ENCODE measurements at places on chromosomes 4 and X.

DNA sequence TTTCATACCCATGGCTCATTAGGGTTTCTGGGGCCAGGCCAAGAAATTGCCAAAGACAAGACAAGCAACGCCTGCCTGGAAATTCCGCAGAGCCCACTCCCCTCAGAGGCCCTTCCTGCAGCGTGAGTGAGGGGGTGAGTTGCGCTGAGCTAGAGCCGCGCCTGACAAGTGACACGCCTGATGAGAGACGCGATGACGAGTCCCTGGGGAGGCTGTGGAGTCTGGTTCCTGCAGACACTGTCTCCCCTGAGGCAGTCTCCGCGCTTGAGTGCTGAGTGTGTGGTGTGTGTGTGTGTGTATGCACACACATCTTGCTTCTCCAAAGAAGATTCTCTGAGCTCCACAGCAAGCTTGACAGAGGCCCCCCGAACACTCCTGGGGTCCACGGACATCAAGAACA, 269.8 kb downstream of the BCOR start:
- DNase-seq = no peak

GRCh38 chr4:141099326-141099725, 33.9 kb downstream of the RNF150 start:
- DNase-seq = no peak

GRCh38 chr4:98864560-98864959, 64.4 kb downstream of the EIF4E start:
- no peak for DNase-seq

- no peak for DNase-seq
Measured at GRCh38 chr4:44016570-44017421, 431.8 kb downstream of the KCTD8 start.

GRCh38 chrX:18898492-18898891, 85.4 kb downstream of the PHKA2 start:
- DNase-seq = no peak

DNA sequence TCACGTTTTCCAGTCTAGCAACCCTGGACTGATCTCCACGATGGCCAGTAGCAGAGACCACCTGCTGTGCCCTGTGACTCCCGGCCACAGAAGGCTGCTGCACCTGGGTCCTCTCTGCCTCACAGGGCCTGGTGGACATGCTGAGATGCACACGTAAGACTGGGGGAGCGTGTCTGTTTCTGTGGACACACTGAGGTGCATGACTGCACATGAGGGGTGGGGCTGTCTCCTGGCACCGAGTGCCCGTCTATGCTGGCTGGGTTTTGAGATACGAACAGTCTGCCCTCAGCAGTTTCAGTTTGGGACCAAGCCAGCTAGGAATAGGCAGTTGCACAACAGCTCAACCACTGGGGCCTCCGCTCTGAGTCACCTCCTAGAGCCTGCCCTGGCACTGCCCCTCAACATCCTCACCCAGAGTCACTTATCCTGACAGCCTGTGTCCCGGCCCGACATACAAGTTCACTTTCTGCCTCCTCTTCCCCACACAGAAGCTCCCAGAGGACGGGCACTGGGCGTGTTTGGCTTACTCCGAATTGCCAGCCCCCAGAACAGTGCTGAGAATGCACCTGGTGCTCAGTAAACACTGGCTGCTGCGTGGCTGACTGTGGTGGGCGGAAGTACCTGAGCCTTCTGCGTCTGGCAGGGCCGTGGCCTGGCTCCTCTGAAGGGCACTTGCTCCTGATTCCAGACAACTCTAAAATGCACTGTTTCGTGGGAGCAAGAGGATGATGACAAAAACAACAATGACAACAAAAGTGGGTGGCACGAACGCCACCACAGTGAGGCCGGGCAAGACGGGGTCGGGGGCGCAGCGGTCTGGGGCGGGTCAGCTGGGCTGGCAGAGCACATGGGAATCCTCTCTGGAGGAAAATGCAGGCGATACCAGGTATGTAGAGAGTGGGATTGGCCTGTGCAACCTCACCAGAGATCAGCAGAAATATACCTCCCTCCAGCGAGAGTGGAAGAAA, 30.9 kb downstream of the RNF212 start:
- no peak for DNase-seq

GRCh38 chrX:63658920-63659319, 126.1 kb downstream of the ARHGEF9 start:
- DNase-seq = no peak

DNA sequence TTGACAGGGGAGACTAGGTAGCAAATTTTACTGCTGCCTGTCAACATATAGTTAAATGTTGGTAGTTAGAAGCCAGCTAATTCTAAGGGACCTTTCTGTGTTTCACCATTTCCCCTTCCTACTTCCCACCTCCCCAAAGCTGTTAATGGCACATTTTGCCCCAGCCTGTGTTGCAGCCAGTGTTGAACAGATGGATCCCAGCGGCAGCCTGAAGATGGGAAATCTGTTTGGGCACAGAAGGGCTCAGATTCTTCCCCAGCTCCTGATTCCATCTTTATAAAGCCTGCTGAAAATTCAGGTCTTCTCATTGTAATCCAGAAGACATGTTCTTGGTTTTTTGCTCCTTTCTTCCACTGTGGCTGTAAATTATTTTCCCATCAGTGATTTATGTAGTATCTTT, 89.0 kb downstream of the SPRY1 start:
- DNase-seq = no peak

DNA sequence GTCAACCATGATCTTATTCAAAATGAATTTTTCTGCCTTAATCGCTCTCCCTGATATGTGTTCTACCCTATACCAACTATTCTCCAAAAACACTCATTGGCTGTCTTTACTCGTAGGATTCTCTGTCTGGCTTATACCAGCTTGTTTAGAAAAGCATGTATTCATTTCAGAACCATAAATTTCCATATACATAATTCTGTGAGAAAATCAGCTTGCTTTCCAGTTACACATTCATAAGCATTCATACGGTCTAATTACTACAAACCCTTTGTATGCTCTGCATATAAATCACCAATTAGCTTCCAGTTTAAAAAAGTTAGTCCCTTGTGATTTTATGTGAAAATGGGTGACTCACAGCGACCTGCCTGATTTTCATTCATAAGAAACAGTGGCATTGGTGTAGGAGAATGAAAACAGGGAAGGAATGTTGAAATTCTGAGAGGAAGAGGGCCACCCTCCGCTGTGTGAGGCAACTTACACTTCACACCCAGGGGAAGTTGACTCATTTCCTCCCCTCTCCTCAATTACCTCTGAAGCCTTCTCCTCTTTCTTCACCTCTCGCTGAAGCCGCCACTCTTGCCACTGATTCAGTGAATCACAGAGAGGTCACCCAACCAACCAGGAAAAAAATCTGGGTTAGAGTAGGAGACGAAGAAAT, 63.3 kb downstream of the MEPE start:
- peak; percentile 6 for DNase-seq

DNA sequence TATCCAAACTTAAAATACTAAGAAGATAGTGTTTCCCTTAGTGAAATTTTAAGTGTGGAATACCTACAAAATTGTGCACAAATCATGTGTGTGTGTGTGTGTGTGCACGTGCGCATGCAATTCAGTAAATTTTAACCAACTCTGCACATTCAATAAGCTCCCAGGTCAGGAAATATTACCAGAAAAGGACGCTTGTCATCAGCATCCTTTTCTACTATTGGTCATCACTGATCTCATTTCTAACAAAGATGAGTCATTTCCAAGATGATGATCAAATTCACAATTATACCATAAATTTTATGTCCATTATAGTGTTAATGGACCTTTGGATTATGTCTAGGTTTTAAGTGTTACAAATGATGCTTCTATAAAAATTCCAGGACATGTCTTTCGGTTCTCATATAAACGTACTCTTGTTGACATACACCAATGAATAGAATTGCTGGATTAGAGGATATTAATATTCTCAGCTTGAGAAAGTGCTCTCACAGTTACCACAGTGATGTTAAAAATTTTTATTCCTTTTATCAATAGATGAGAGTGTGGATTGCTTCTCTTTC, 560.9 kb upstream of the AGA start:
- no peak for DNase-seq

GRCh38 chr4:182916483-182917181, 554 bp downstream of the DCTD start:
- DNase-seq = no peak

- DNase-seq = no peak
Measured at GRCh38 chrX:137172317-137172948, 138.6 kb upstream of the GPR101 start.

- DNase-seq = no peak
Measured at GRCh38 chr4:94976371-94977011, 218.7 kb downstream of the BMPR1B start.

DNA sequence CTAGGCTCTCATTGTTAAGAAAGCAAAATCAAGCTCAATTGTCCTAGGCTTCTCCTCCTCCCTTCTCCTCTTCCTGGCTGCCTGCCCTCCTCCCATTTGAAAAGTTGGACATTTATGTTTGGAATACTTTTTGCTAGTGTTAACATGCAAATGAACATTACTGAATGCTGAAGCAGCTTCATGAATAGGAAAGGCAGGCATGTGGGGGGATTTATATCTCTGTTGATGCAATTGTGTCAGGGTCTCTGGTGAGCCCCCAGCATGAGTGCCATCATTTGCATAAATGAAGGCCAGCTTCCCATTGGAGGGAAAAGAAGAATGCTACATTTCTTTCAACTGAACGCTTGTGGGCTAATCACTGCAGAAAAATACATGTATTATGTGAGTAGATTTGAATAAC, 160.1 kb upstream of the NDST3 start:
- DNase-seq = no peak

DNA sequence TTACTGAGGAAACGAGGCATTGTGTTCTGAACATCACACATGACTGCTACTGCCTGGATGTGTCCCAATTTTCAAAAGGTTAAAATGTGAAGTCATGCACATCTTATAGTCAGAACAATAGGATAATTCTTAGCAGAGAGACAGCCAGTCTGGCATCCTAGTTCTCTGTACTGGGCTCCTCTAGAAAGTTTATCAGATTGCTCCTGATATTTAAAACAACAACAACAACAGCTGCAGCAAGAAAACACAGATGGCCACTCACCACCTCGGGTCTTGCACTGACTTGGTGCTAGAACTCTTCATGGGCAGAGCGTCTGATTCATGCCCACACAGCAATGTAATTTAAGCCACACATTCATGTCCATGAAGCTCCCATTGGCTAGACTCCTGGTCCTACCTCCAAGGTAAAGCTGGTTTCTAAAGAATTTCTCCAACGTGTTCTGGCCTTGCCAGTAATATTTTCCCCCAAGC, 33.3 kb upstream of the SLC2A9 start:
- no peak for DNase-seq

- DNase-seq = no peak
Measured at GRCh38 chr4:131063878-131064277, 1967.9 kb downstream of the C4orf33 start.

- DNase-seq = no peak
Measured at GRCh38 chr4:11634283-11634682, 205.6 kb upstream of the HS3ST1 start.

DNA sequence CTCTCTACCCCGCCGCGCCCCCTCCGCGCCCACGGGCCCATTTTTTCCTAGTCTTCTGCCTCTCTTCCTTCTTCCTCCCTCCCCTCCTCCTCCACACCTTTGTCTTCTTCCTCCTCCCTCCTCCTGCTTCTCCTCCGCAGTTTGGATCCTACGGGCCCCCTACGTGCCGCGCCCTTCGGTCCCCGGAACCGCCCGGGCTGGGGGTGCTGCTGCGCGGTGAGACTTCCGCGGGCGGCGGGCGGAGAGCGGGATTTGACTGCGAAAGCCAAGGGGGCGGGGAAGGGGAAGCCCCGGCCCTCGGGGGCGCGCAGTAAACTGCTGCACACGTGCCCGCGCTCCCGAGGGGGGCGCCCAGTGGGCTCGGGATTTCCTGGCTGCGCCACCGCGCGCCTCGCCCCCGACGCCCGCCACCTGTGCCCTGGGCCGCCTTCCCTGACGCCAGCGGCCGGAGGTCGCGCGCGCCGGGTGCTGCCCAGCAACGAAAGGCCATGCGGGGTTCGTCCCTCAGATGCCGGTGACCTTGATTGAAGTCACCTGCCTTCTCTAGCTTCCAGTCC, 3.3 kb upstream of the NKX3-2 start:
- DNase-seq = no peak

GRCh38 chrX:48475296-48475695, 703 bp upstream of the FTSJ1 start:
- no peak for DNase-seq

- DNase-seq = no peak
Measured at GRCh38 chrX:154401045-154401799, 3.0 kb downstream of the RPL10 start.

- DNase-seq = peak; percentile 38
Measured at GRCh38 chrX:17654116-17654515, 83.2 kb upstream of the SCML1 start.

DNA sequence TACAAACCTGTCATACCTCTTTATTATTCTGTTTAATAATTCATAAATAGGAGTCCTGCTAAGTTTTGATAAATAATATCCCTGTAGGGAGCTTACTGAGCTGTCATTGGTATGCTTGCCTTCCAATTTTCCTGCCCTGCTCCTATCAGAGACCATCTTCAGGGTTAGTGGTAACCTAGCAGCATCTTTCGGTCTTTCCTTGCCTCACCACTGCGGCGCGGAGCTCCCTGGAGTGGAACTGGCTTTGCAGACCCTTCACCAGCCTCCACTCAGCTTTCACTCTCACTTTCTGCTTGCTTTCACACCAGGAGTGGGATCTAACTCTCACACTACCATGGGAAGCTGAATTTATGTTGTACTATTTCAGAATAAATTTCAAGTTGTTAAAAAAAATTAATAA, 481.7 kb upstream of the ATOH1 start:
- DNase-seq = no peak

DNA sequence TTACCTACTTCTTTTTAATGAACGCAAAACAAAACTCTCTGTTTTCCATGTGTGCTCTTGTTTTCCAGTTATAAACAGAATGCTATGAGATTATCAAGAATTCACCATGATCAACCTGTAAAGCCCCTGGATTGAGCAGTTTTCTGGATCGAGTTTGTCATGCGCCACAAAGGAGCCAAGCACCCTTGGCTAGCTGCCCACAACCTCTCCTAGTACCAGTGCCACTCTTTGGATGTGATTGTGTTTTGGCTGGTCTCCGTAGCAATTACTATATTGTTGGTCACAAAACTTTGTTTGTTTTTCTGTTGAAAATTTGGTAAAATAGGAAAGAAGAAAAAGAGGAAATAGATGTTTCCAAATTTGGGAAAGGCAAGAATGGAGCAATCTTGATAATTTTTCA, 51.1 kb downstream of the UGT2B7 start:
- DNase-seq = no peak

DNA sequence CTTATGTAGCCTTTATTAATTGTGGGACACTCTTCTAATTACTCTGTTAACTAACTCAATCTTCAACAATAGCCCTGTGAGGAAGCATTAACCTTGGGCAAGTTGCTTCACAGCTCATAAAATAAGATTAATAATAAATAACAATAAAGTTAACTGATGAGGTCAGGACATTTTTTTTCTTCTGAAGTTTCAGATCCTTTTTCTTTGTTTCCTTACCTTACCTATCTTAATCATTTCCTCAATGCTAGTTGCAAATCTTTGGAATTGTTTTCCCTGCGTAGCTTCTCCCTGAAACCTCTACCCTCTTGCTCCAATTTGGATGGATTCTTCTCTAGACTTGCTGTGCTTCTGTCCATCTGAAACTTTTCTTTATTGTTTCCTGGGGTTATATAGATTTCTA, 17.5 kb upstream of the PLAC8 start:
- no peak for DNase-seq

GRCh38 chr4:13484749-13485221, 645 bp upstream of the RAB28 start:
- no peak for DNase-seq

- no peak for DNase-seq
Measured at GRCh38 chr4:153348006-153348405, 3.5 kb downstream of the MND1 start.

Measured in stimulated activated CD8-positive, alpha-beta memory T cell treated with anti-CD3 and anti-CD28 coated beads, Interleukin-7, amount 100 ng/mL, for 48 hours (primary cell).